ENCODE measurements at places on chromosomes 1 and 21.

DNA sequence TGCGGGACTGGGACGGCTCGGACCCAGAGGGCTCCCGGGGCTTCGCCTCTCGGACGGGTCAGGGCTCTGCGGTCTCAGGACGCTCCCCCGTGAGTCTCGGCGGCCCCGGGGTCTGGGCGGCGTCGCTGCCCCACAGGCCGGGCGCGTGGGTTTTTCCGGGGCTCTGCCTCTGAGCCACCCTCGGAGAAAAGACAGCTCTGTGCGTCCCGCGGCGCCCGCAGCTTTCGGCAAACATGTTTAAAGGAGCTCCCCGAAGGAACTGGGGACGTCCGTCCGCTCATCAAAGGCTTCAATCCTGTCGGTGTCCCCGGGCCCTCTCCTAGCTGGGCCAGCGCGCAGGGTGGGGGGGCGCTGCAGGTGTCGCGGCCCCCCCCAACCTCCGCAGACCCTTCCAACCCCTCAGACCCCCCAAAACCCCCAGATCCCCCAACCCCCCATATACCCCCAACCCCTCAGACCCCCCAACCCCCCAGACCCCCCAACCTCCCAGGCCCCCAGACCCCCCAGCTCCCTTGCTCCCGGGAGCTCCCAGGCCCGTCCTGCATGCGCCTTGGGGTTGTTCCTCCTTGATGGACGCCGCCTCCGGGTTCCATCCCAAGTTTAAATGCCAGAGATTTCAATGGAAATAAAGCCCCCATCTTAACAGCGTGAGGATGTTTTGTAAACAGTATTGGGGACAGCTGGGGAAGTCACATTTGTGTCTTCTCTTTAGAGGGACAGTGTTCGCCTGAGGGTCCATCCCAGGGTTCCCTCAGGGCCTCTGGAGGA, 996 bp upstream of the C1orf159 start:
- DNase-seq, result no peak

- DNase-seq, result no peak
Measured at GRCh38 chr21:28342212-28342810, 650.4 kb downstream of the LTN1 start.

DNA sequence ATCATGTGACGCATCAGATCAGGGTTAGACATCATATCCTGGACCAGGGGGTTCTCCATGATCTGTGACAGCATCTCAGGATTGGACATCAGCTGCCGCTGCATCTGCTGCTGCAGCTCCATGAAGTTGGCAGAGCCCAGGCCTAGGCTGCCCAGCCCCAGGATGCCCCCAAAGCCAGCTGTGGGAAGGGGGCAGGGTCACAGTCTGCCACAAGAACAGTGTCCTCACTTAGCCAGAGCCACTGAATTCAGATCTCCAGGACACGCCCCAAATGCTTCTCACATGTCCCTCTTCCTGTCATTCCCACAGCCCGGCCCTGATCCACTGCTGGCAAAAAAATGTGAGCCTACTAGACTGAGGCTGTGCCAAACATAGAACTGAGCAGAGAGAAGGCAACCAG, 3.2 kb downstream of the UBQLN4 start:
- no peak for DNase-seq

- DNase-seq, result peak; percentile 43
Measured at GRCh38 chr1:6423321-6423999, 1.1 kb upstream of the ESPN start.

DNA sequence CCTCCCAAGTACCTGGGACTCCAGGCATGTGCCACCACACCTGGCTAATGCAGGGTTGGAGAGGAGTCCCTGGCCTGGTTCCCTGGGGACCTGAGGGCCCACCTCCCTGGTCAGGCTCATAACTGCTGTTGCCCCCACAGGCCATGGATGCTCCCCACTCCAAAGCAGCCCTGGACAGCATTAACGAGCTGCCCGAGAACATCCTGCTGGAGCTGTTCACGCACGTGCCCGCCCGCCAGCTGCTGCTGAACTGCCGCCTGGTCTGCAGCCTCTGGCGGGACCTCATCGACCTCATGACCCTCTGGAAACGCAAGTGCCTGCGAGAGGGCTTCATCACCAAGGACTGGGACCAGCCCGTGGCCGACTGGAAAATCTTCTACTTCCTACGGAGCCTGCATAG, 4.5 kb downstream of the FBXO6 start:
- DNase-seq, result no peak

DNA sequence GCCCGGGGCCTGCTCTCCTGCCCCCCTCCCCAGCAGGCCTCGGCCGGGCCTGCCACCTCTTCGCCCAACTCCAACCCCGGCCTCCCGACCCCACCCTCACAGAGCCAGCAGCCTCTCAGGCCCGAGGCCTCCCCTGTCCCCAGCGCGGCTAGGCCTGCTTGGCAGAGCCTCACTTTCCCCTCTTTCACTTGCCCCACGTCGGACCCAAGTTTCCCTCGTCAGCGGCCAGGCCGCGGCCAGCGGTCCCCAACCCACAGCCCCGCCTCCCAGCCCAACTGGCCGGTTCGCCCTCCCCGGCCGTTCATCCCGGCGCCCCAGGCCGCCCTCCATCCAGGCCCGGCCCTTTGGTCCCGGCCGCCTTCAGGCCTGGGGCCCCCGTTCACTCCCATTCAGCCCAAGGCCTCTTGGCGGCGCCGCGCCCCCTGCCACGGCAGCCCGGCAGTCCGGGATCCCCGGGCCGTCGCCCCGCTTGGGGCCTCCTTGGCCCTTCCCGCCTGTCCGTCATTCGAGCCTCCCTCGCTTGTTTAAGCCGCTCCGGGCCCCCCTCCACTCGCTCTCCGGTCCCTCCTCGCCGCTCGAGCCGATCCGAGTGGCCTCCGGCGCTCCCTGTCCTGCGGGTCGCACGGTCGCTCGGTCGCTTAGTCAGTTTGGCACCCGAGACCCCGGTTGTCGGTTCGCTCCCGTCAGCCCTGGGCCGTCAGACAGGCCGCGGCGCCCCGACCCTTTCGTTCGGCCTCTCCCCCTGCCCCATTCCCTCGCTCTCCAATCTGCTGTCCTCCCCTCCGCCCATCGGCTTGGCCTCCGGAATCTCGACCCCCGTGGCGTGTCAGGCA, 1.4 kb downstream of the LRRC41 start:
- DNase-seq, result peak; percentile 24

DNA sequence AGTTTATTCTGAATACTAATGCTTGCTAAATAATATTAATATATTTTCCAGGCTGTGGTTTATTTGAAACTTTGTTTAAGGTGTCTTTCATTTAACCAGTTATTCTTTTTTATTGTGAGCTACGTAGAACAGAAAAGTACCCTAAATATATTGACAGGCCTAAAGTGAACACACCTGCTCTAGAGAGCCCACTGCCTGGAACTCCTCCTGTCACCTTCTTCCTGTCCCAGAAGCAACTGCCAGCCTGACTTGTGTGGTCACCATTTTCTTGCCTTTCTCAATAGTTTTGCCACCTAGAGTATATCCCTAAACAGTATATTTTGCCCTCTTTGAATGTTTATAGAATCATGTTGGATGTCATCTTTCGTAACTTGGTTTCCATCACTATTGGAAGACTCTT, 48.5 kb downstream of the SCCPDH start:
- no peak for DNase-seq

GRCh38 chr1:17842686-17843085, 87.6 kb downstream of the ACTL8 start:
- no peak for DNase-seq

DNA sequence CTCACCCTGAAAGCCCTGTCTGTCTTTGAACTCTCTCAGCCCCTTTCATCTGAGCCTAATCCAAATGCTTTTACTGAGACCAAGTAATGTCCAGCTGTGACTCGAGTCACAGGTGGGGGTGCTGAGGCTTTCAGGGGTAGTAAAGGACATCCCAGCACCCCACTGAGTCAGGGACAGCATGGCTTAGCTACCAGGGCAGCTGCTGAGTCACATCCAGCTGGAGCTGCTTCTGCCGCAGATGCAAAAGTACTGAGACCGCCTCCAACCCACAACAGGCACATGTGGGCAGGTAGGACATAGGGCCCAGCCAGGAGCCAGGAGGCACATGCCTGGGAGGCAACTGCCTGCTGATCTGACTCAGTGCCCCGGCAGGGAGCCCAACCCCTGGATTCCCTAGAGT, 6.7 kb upstream of the VSIG8 start:
- no peak for DNase-seq

DNA sequence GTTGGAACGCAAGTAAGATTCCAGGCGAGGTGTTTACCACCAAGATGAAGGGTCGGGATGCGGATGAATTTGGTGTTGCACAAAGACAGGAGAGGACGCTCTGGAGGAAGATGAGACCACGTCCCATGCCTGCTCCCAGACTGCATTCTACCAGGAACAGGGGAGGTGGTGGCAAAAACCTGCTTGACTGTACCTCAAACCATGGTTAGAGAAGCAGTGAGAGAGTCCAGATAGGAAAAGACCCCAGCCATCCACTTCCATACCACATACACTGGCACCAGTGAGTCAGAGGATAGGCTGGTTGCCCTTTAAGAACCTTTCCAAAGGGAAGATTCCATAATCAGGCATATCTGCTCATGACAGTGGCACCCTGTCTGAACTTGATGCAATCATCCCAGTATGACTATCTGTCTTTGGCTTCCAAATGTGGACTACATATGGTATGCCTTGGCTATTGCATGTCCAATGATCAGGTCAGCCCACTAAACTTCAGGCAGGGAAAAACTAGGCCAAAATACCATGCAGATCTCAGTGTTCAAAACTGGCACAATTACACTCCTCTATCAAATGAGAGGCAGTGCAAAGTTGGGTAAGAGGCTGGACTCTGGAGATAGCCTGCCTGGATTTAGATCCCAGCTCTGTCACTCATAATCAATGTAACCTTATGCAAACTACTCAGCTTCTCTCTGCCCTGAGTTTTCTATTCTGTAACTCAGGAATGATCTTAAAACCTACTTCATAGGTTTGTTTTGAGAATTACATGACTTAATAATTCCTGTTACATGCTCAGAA, 20.6 kb downstream of the NPR1 start:
- DNase-seq, result no peak

GRCh38 chr1:6348511-6349191, 44.9 kb downstream of the ACOT7 start:
- DNase-seq, result no peak
